ENCODE measurements at places on chromosomes 4 and X.

GRCh38 chrX:9195199-9195880 is 161.4 kb upstream of the FAM9B start:
- no peak for DNase-seq

DNA sequence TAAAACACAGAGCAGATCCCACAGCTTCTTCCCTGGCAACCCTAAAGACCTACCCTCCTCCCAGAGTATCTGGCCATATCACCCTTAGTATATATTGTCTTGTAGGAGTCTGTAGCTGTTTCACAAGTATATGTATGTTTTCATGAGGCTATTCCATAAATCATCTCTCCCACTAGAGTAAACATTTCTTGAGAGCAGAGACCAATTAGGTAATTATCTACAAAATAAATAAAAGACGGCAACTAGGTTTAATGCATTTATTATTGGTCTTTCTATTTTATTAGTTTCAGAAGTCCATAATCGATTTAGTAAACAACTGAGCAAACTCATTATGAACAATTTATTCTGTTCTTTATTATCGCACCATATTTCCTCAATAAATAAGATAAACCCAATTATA is 7.0 kb downstream of the ACOT9 start:
- DNase-seq, result no peak

DNA sequence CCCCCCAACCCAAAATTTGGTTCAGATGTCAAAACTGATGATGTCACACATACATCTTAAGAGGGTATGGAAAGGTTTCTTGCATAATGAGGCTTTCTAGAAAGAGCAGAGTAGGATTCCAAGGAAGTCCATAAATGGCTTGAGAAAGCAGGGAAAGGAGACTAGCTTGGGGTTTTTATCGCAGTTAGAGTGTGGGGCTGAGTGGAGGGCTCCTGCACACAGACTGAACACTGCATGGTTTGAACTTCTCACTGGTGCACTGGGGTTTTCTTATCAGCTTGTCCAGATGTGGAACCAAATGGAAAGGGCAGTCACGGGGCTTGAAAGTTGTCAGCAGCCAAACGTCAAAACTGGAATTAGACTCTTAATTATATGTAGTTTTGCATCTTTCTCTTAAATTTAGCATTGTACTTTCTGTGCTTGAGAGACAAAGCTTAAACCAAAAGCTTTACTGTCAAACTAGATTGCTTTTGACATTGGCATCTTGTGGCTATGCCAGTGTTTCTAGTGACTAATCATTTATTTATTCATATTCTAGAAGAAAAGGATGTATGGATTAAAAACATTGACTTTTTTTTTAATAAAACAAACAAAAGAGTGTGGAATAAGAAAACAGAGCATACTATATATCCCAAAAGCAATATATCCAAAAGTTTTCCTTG is 78.3 kb upstream of the STIM2 start:
- no peak for DNase-seq

DNA sequence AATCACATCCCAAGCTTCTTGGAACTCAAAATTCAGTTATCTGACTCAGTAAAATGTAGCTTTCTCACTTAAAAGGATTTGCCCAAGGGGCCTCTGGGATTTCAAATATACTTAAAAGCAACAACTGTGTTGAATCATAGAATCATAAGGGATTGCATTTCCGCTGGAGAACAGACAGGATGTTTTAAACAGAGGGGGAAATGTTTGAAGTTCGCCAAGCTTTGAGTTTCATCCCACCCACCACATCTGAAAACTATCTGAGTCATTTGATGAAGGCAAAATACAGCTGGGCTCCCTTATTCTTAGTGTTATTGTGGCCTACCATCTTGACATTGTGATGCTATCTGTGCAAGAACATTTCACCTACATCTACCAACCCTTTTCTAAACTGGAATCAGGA is 73.5 kb downstream of the PPP1R2C start:
- no peak for DNase-seq

DNA sequence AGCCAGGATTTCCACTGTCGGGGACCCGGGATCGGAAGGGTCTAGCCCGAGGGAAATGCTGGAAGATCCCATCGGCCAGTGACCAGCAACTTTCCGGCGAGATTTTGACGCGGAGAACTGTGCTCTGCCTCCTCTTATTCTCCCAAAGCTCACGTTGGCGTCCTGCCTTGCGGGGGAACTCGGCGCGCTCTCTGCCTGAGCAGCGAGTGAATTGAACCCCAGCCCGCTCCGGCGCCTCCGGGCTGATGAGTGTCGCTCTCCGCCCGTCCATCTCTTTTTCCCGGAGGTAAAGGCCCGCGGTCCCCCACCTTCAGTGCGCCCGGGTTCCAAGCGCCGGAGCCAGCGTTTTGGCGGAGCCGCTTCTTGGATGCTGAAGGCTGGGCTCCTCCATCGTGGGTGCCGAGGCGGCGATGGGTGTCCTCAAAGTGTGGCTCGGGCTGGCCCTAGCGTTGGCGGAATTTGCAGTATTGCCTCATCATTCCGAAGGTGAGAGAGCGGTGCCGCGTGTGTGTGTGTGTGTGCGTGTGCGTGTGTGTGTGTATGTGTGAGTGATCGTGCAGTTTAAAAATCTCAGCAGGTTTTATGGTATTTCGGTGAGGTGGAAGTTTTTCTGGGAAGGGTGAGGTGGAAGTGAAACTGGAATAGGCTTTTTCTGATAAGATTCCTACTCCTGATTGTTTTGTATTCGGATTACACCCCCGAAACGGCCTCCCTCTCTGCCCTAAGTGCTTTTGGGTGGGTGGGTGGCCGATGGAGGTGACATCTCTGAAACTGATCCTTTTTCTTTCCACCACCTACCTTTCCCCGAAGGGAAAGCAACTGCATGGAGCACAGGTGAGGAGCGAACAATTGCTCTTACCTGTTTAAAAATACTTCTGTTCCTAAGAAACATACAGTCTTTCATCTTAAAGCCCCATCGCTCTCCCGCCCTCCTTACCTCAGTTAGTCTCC is 752 bp downstream of the FRAS1 start:
- DNase-seq, result peak; percentile 21

GRCh38 chr4:56874923-56875322 is 32.8 kb upstream of the REST start:
- no peak for DNase-seq

DNA sequence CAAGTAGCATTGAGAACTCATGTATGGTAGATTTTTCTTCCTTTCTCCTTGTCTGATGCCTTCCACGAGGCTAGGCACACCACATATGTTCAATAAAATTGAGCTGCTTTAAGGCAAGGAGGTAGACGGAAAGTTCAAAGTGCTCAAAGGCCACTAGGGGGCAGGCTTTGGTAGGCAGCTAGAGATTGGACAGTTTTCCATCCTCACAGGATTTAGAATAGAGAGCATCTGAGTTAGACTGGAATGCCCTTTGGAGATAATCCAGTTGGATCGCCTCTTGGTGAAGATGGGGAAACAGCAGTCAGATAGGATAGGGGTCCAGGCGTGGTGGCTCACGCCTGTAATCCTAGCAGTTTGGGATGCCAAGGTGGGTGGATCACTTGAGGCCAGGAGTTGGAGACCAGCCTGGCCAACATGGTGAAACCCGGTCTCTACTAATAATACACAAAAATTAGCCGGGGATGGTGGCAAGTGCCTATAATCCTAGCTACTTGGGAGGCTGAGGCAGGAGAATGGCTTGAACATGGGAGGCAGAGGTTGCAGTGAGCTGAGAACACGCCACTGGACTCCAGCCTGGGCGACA is 30.4 kb downstream of the ELF4 start:
- peak; percentile 62 for DNase-seq

DNA sequence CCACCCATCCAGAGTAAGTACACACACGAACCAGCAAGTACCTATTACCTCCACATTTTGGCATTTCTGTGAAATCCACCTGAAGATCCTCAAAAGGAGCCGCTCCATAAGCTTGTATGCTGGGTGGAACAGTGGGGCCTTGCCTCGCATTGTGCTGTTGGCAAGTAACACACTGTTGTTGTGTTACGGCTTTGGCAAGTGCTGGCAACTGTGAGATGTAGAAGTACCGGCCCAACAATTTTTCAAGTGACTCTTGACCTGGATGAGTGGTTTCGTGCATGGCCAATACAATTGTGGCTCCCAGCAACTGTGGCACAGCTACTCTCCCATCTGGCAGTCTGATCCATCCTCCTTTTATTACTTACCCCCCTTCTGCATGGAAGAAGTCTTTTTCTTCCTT is 128.7 kb downstream of the CCNB3 start:
- DNase-seq, result no peak

DNA sequence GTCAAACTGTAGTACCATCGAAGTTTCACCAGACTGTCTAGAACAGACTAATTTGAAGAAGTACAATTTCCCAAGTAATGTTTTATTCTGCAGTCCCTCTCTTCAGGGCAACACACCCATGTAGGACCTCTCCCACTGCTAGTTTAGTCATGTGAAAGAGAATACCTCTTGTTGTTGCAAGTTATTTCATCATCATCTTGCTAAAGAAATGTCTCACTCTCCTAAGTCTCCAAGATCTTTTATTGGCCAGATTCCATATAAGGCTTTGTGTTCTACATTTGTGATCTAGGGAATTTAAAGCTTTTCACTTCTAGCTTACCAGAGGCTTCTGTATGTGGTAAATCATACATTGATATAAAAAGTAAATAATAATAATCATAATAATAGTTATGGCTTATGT is 745.3 kb upstream of the MAGEB2 start:
- DNase-seq, result no peak

DNA sequence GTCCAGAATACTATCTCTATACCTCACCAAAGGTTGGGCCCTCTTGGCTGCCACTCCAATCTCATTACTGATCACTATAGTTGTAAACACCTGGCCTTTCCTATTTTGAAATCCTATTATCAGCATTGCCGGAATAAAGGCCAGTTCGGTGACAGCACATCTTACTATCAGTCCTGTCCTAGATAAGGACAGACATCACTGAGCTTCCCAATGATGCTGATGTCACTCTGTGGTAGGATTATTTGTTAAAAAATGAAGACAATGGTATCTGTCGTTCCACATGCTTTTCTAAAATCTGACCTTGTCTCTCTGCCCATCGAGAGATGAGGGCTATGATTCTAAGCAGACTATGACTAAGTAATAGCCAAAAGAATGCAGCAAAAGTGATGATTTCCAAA is 260.4 kb downstream of the PDGFC start:
- no peak for DNase-seq

DNA sequence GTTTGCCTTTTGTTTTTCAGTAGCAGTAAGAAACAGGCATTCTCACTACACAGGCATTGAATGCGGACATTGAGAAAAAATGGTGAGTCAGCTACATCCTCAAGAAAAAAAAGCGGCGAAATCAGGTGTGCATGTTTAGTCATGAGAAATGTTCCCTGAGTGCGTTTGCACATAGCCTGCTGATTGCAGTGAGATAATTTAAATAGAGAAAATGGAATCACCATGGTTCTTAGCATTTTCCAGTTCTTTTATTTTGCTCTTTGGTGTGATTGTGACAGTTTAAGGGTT is 54.1 kb upstream of the CLDN34 start:
- no peak for DNase-seq

GRCh38 chrX:338836-339400 is 20.3 kb upstream of the GTPBP6 start:
- DNase-seq, result no peak

DNA sequence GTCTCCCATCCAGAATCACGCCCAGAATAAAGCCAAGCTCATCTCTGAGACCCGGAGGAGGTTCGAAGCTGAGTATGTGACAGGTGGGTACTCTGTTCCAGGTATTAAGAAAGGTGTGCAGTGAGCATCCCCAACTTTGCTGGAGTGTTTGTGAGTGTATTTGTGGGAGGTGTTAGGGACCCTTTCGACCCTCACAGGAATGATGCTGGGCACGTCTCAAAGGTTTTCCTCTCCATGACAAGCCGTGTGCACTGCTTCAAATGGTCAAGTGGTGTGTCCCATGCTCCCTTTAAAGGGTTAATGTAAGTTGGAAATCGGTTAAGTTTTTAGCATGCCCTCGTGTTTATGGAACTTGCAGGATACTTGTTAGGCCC is 442 bp downstream of the MOSPD2 start:
- no peak for DNase-seq

DNA sequence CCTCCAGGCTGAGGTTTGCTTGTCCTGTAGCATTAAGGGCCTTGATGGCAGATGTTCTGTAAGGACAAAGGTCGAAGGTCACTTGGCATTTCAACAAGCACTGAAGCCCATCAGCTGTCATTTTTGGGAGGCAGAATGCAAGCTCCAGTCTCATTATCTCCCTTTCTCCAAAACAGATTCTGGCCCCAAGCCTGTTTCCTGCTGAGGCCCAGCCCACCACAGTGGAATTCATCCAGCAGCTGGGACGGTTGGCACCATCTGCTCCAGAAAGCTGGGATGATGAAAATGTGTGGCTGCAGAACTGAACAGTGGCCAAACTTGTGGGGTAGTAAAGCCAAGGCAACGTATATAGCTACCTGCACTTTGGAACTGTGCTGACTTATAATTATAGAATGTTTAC is 17.7 kb upstream of the PPEF2 start:
- DNase-seq, result no peak

DNA sequence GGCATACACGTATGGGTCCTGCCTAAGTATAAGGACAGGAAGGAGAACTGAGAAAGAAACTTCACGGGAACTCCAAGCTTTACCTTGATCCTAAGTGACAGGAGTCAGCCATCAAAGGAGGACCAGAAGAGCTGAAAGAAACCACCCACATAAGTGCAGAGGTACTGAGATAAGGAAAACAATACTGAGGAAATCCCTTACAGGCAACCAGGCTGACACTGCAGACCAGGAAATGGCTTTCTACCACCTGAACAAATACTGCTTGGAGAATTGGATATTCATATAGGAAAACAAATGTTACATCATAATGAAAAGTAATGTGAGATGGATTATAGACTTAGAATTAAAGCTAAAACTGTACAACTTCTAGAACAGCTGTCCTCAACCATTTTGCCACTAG is 127.0 kb downstream of the IL15 start:
- DNase-seq, result no peak

GRCh38 chr4:56627985-56628384 is 53.1 kb downstream of the HOPX start:
- DNase-seq, result no peak

DNA sequence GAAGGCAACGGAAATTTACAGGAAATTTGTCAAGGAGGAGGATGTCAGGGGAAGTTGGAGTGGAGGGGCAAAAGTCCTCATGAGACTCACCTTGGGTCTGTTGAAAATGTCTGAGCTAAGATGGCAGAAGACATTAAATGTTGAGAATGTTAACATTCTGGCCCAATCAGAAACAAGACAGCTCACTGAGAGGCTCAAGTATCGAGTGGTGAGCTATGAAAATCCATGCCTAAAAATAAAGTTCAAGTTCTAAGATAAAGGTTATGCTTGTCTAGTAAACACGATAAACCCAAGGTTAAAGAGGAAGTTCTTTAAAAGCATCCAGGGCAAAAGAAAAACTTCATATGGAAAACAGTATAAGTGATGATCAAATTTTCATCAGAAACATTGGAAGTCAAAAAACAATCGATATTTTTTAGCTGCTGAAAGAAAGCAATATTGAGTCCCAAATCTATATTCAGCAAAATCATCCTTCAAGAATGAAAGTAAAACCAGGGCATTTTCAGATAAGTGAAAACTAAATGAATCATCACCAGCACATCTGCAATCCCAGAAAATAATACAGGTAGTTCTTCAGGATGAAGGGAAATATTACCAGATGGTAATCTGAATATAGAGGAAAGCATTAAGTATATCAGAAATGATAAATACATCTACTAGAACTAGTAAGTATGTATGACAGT is 462.4 kb downstream of the TLL1 start:
- no peak for DNase-seq

Data from putamen (tissue), 1 donor.